ENCODE measurements at places on chromosomes 7 and 10.

- DNase-seq, result no peak
Measured at GRCh38 chr10:90885176-90885575, 13.4 kb downstream of the RPP30 start.

GRCh38 chr7:100867040-100867775 is at the start of gene TRIP6:
TSS of gene TRIP6 (plus strand) at chr7:100867387. CDS start at chr7:100867498, 111 bp downstream.
- DNase-seq, result peak; percentile 92

DNA sequence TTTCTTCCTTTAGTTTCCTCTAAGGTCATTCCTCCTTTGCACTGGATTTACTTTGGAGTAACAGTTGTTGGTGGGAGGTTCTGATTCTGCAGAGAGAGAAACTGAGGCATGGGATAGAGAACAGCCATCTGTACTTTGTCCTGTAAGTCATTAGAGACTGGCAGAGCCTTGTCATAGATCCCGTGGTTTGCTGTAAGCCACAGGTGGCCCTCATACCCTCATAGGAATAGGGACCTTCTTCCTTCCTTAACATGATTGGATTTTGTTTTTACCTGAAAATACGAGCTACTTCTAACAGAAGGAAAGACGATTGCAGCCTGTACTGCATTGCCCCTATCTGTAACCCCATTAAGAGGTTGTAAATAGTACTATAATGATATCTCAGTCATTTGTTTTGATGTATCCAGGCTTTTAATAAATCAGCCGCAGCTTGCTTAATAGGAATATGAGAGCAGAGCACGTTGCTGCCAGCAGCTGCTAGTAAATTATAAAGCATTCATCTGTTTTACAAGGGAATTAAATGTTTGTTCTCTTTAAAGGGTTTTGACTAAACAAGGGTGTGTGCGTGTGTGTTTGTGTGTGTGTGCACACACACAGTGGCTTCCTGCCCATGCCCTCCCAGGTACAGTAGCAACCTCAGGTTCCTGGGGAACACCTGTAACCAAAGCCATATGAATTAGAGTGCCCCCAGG is 249.8 kb downstream of the AUTS2 start:
- DNase-seq, result no peak

GRCh38 chr10:112565434-112566053 is 118.5 kb downstream of the VTI1A start:
- DNase-seq, result peak; percentile 26

GRCh38 chr10:17453373-17454091 is 863 bp downstream of the ST8SIA6 start:
- peak; percentile 89 for DNase-seq

DNA sequence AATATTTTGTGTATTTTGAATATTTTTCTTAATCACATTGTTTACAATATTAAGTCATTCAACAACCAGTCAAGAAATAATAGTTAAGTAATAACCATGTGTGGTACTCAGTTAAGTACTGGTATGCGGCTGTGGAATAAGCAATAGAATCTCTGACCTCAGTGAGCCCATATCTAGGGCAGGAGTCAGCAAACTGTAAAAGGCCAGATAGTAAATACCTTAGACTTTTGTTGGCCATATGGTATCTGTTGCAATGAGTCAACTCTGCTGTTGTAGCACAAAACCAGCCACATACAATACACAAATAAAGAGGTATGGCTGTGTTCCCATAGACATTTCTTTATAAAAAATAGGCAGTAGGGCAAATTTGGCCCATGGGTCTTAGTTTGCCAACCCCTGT is 311.6 kb upstream of the SEMA3A start:
- DNase-seq, result no peak

- no peak for DNase-seq
Measured at GRCh38 chr10:35928748-35929147, 286.7 kb upstream of the FZD8 start.

DNA sequence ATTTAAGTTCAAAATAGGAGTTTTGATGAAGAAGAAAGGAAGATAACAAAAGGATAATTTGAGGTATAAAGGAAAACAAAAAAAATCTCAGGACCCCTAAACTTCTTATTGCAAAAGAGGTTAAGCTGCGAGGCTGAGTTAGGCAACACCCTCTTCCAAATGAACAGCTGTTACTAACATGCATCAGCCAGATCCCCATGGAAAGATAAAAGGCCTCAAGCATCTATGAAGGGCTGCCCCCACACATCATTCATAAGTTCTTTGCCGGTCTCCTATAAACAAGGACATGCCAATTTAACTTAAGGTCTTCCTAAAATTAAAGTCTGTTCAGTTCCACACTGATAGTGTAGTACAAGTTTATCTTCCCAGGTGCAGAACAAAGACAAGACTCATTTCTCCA is 75.8 kb upstream of the IMMP2L start:
- DNase-seq, result no peak

GRCh38 chr10:98323221-98324164 is 55.5 kb upstream of the LOXL4 start:
- DNase-seq, result peak; percentile 81

- DNase-seq, result no peak
Measured at GRCh38 chr7:151045262-151045661, 3.1 kb upstream of the ASIC3 start.

DNA sequence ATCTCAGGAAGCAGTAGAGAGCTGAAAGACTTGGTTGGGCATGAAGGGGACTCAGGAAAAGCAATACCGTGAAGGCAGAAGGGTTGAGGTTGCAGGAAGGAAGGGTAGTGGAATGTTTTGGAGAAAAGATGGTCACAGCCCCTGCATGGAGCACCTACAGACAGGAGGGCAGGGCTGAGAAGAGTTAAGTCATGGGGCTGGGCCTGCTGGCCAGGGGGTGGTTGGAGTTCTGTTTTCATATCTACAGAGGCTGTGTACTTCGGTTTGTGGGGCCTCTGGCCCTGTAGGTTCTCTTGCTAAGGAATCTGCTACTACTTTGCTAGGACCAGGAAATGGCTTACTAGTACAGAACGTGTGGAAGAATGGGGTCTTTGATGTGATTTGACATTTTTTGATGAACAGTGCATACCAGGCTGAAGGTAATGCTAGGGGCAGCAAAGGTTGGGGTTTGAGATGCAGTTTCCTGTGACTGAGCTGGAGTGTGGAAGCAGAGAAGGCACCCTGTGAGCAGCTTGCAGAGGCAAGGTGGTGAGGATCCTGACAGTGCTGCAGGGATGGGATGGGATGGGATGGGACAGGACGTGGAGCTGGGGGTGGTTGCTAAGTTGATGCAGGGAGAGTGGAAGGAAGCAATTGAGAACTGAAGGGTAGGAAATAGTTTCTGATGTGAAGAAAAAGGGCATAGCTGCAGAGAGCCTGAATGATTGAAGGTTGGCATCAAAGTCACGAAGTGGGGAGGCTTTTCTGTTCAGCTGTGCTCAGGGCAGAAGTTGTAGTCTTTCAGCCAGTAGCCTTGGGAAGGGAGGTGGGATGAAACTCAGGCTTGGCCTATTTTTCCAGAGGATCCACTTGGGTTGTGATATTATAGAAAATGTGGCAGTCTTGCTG is 7.8 kb downstream of the RPS24 start:
- no peak for DNase-seq

- DNase-seq, result no peak
Measured at GRCh38 chr10:6843894-6844650, 264.0 kb upstream of the PRKCQ start.

- DNase-seq, result no peak
Measured at GRCh38 chr10:74889662-74889998, 63.2 kb downstream of the KAT6B start.

DNA sequence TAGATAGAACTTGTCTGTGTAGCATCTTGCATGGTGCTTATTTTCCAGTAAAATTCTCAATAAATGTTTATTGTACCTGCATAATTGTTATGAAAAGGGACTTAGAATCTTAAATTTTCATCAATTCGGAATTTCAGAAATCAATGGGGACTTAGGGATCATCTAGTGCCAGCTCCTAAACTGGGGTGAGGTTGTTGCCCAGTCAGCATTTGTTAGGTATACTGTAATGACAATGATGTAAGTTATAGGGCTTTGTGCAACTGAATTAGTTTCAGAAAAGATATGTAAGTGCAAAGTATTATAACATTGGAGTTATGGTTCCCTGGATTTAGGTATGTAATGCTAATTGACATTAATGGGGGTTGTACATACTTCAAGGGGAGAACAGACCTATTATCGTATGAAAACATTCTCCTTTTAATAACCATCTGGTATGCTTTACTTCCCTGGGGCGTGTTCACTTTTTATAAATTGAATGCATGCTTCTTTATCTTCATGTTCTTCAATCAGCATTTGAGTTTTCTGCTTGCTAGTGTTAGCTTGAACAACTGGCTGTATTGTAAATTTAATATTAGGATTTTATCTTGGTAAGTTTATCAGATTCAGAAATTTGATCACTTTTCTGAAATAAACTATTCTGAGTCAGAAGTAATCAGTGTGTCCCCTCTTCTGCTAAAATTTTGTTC is 270.3 kb downstream of the BBS9 start:
- no peak for DNase-seq

- DNase-seq, result no peak
Measured at GRCh38 chr7:105246256-105246655, 142.5 kb downstream of the SRPK2 start.

DNA sequence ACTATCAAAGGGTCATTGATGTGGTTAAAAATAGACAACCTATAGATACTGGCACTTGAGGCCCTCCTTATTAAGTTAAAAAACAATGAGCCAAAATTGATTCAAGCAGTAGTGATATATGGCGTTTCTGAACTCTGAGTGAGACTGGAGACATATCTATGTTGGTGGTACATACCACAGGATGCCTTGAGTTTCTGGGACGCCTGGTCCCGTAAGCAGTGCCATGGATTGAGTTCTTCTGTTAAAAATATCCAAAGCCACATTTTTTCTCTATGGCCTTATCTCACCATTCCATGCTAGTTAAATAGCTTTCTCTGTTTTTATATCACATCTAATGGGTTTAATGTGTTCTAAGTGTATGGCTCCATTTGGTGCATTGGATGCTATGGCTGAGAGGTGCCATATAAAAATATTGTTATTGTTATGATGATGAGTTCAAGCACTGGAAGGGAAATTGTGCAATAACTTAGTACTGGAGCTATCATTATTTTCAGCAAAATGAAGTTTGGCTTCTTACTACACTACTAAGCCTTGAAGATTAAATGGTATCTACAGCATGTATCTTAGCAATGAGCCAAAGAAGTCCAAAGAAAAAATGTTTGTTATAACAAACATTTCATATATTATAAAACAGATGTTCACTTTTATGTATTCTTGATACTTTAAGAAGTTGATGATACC is 713.9 kb downstream of the SUGCT start:
- DNase-seq, result no peak

DNA sequence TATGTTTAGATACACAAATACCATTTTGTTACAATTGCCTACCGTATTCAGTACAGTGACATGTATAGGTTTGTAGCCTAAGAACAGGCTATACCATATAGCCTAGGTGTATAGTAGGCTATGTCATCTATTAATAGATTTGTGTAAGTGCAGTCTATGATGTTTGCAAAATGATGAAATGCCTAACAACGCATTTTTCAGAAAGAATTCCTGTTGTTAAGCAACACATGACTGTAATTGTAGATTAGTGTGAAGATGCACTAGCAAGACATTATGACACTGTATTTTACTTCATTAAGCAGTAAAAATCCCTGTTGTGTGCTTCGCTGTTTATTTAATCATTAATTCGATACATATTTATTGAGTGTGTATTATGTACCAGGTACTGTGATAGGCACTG is 446.0 kb downstream of the SUGCT start:
- no peak for DNase-seq

DNA sequence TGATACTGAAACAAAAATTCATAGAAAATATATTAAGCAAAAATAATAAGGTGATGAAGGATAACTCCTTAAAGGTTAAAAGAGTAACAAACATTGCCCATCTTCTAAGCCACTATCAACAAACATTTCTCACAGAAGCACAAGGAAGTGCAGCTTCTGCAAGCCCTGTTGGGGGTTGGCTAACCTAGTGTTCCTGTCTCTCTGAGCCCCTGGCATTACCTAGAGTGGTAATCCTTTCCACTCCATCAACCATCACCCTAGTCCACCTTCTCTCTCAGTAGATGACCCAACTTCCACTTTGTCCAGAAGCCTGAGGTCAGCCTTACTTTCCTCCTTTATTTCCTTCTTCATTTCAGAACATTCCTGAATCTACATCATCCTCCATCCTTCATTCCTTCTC is 59.7 kb downstream of the HIPK2 start:
- no peak for DNase-seq

GRCh38 chr10:129888784-129889616 is 75.1 kb downstream of the EBF3 start:
- peak; percentile 83 for DNase-seq

DNA sequence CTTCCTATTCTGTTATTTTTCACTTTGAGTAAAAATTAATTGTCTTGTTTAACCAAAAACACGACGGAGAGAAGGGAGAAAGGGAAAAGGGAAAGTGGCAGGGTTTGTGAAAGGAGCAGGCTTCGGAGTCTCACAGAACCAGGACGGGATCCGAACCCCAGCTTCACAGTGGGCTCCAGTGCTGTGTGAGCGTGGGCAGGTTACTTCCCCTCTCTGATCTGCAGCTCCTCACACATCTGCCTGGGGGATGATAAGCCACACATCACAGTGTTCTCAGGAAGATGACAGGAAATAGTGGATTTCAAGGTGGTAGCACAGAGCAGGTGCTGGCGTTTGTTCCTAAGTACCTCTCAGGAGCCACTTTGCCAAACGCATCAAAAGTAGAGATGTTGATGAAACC is 94.2 kb upstream of the GPR26 start:
- no peak for DNase-seq

GRCh38 chr10:1048349-1048731 is 579 bp downstream of the IDI1 start:
- peak; percentile 35 for DNase-seq

- no peak for DNase-seq
Measured at GRCh38 chr7:108009873-108010272, 6.9 kb upstream of the LAMB1 start.

GRCh38 chr7:50552139-50552538 is 13.1 kb downstream of the DDC start:
- DNase-seq, result no peak

DNA sequence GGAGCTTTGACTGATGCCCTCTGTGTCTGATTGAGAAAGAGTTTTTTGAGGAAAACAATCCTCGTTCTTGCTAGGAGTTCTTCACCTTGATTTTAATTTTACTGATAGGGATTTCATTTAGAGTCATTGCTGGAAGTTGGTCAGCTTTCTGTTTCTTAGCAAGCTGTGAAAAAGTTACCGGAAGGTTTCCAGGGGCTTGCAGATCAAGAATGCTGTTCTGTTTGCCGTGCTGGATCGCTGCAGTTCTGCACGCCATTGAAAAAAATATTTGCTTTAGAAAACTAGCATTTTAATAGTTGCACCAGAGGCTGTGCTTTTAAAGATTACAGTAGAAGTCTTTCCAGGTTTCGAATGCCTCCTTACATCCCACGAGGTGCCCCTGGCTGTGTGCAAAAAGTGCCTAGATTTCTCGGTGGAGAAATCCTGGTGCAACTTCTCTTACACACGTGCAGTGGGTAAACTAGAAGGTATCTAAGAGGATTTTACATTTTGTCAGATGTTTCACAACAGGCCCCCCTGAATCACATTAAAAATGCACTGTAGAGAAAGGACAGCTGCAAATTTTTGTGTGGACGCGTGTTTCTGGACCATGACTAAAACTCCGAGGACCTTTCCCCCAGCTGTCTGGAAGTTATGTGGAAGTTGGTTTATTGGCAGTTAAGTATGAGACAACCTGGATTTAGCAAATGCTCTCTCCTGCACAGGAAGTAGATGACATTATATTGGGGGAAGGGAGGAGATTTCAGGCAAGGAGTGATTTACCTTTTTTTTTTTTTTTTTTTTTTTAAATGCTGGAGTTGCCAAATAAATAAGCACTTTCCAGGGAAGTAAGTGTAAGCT is 5.8 kb downstream of the TCF7L2 start:
- DNase-seq, result no peak

- DNase-seq, result no peak
Measured at GRCh38 chr10:30029164-30029871, 30.1 kb downstream of the JCAD start.

- DNase-seq, result no peak
Measured at GRCh38 chr10:119526621-119527592, 15.6 kb downstream of the RGS10 start.
